ENCODE measurements at places on chromosomes 16 and 17.

DNA sequence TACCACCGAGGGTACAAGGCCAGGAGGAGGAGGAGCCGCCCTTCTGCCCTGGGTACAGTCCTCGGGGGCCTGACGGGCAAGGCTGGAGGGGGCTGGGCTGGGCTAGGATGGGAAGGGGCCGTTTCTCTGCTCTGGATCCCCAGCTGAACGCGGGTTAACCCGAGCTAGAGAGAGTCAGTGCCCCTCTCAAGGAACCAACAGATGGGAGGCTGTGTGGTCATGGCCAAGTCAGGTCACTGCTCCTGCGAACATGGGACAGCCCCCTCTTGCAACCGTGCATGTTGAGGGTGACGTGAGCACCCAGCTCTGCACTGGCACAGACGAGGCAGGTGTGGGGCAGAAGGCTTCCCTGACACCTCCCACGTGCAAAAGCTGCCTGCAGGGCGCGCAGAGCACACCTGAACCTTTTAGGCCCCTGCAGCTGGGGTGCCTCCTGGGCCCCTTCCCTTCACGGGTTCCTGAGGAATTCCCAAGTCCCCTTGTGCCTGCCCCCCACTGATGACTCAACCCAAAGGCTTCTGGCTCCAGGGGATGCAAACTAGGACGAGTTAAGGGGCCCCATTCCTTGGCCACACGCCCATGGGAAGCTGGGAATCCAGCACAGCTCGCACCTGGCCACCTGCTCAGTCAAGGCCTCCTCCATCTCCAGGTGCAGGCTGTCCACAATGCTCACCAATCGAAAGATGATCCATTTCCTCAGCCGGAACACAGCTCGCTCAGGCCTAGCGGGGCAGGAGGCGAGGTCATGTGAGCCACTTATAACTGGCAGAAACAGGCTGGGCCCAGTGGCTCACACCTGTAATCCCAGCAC lies 6.3 kb downstream of the MYBBP1A start:
- H3K27ac ChIP-seq, result no peak overlapping the region
- H3K36me3 ChIP-seq, result no peaks in the 10 kb centered on the region
- DNase-seq, result no peak
- H3K4me3 ChIP-seq, result no peak overlapping the region
- peaks cover 3% of the 10 kb centered on the region for H3K4me1 ChIP-seq
- H3K27me3 ChIP-seq, result no peaks in the 10 kb centered on the region

- DNase-seq, result no peak
- peaks cover 55% of the 10 kb centered on the region for H3K4me1 ChIP-seq
- H3K27me3 ChIP-seq, result no peaks in the 10 kb centered on the region
- H3K27ac ChIP-seq, result peak overlapping the region; percentile 85
- H3K4me3 ChIP-seq, result no peak overlapping the region
These were observed 22.0 kb downstream of the BAHCC1 start for GRCh38 chr17:81417049-81417878.

- no peak overlapping the region for H3K27ac ChIP-seq
- H3K4me1 ChIP-seq, result no peaks in the 10 kb centered on the region
- no peaks in the 10 kb centered on the region for H3K36me3 ChIP-seq
- no peak overlapping the region for H3K4me3 ChIP-seq
- DNase-seq, result no peak
These were observed 215.6 kb upstream of the MAF start for GRCh38 chr16:79816081-79816497.

- no peak for DNase-seq
- H3K27ac ChIP-seq, result no peak overlapping the region
- no peaks in the 10 kb centered on the region for H3K4me1 ChIP-seq
- H3K27me3 ChIP-seq, result no peaks in the 10 kb centered on the region
- no peaks in the 10 kb centered on the region for H3K36me3 ChIP-seq
- H3K4me3 ChIP-seq, result no peak overlapping the region
These were observed 67.4 kb downstream of the SNX29 start for GRCh38 chr16:12043953-12044352.

DNA sequence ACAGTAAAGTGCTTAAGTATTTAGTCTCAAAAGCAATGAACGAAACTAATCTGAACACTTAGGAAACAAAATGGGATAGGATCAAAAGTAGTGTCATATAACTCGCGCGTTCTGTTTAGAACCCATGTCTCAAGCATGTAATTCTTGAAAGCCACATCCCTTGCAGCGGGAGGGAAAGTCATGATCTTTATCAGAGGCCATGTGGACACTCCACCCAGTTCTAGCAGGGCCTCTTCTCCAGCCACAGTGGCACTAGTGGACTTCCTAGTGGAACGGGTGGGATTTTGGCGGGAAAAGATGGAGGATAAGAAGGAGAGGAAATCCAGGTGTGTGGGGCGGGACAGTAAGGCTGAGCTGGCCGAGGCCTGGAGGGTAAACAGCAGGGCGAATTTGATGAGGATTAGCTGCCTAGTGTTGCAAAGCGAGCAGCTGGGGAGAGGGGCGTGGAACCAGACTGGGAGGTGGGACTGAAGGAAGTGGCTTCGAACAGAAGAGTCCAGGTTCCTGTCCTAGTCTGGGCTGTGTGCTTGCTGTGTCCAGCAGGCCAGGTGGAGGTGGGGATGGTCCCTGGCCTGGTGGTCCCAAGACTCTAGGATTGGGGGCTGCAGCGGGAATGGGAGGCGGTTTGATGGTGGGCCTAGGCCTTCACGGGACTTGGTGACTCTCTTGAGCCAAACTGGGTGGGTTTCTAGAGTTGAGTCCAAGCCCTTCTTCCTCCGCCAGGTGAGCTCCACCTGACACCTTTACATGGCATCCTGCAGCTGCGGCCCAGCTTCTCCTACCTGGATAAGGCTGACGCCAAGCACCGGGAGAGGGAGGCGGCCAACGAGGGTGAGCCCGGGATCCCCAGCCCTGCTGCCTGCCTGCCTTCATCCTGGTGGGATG lies 15.9 kb downstream of the POLR3E start:
- no peak overlapping the region for H3K27ac ChIP-seq
- H3K4me1 ChIP-seq, result no peaks in the 10 kb centered on the region
- no peak overlapping the region for H3K4me3 ChIP-seq
- H3K27me3 ChIP-seq, result no peaks in the 10 kb centered on the region
- H3K36me3 ChIP-seq, result peaks cover 32% of the 10 kb centered on the region

- H3K4me1 ChIP-seq, result peaks cover 19% of the 10 kb centered on the region
- no peaks in the 10 kb centered on the region for H3K36me3 ChIP-seq
- DNase-seq, result no peak
- H3K27ac ChIP-seq, result no peak overlapping the region
- H3K27me3 ChIP-seq, result no peaks in the 10 kb centered on the region
These were observed 4.1 kb downstream of the RAP1GAP2 start for GRCh38 chr17:2800367-2800766.

- no peak for DNase-seq
- no peaks in the 10 kb centered on the region for H3K27me3 ChIP-seq
- H3K4me3 ChIP-seq, result no peak overlapping the region
- no peaks in the 10 kb centered on the region for H3K36me3 ChIP-seq
- no peak overlapping the region for H3K27ac ChIP-seq
- H3K4me1 ChIP-seq, result no peaks in the 10 kb centered on the region
These were observed 45.6 kb downstream of the LYRM1 start for GRCh38 chr16:20946015-20946629.

DNA sequence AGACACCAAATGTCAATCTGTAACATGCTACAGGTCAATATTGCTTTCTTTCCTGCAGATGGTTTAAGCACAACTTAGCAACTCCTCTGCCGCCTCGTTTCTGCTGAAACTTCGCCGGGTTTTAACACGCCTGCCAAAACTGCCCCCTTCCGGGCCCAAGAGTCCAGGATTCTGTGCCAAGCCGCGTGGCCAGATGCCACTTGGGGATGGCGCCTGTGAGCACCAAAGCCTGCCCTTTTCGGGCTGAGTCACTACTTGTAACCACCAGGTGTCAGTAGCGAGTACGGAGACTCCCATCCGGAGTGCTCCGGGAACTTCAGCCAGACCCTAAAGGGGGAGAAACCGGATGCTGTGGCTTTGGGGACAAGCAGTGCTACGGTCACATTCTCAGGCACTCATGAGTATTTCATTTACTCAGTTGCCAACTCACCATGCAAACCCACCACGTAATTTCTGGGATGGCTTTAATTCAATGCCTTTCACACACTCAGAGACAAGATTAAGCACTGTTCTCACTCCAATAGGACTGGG lies 7.8 kb downstream of the PMP22 start:
- H3K4me1 ChIP-seq, result peaks cover 49% of the 10 kb centered on the region
- peak overlapping the region; percentile 95 for H3K27ac ChIP-seq
- DNase-seq, result peak; percentile 76
- H3K36me3 ChIP-seq, result peaks cover 8% of the 10 kb centered on the region
- H3K27me3 ChIP-seq, result peaks cover 8% of the 10 kb centered on the region
- no peak overlapping the region for H3K4me3 ChIP-seq

DNA sequence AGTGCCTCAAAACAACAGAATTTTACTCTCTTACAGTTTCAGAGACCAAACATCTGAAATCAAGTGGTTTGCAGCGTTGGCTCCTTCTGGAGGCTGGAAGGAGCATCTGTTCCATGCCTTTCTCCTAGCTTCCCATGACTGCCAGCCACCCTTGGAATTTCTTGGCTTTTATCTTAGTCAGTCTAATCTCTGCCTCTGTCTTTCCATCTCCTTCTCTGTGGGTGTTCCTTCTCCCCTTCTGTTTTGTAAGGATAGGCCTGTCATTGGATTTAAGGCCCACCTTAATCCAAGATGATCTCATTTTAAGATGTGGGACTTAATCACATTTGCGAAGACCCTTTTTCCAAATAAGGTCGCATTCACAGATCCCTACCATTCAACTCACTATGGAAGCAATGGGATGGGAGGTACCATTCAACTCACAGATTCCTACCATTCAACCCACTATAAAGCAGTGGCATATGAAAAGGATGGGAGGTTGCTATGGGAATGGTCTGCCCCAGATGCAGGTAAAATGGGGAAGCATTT lies 321.8 kb downstream of the WWOX start:
- no peak for DNase-seq
- H3K27ac ChIP-seq, result no peak overlapping the region
- no peaks in the 10 kb centered on the region for H3K36me3 ChIP-seq
- no peak overlapping the region for H3K4me3 ChIP-seq
- no peaks in the 10 kb centered on the region for H3K27me3 ChIP-seq

- H3K27ac ChIP-seq, result no peak overlapping the region
- H3K4me1 ChIP-seq, result no peaks in the 10 kb centered on the region
- DNase-seq, result peak; percentile 8
- no peak overlapping the region for H3K4me3 ChIP-seq
These were observed 380.4 kb upstream of the CCL2 start for GRCh38 chr17:33874617-33875060.

- no peaks in the 10 kb centered on the region for H3K36me3 ChIP-seq
- H3K27me3 ChIP-seq, result no peaks in the 10 kb centered on the region
- no peak for DNase-seq
- H3K27ac ChIP-seq, result no peak overlapping the region
- no peaks in the 10 kb centered on the region for H3K4me1 ChIP-seq
These were observed 472.8 kb downstream of the TOX3 start for GRCh38 chr16:52074133-52074532.

DNA sequence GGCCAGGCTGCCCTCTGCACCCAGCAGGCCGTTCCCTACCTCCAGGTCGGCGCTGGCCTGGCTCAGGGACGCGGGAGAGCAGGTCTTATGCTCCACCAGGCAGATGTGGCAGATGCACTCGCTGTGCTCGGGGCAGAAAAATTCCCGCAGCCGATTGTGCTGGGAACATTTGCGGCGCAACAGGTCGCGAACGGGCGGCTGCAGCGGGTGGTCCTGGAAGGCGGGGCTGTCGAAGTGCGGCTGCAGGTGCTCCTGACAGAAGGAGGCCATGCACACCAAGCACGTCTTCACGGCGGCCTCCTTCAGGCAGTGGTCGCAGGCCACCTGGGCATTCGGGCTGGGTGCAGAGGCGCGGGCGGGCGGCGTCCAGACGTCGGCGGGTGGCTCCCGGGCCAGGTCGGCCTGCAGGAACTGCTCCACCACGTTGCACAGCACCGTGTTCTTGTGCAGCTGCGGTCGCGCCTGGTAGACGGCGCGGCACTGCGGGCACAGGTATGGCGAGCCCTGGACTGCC lies 439 bp downstream of the TRIM25 start:
- H3K4me3 ChIP-seq, result peak overlapping the region; percentile 78
- peak overlapping the region; percentile 98 for H3K27ac ChIP-seq
- no peak for DNase-seq
- H3K4me1 ChIP-seq, result peaks cover 67% of the 10 kb centered on the region

DNA sequence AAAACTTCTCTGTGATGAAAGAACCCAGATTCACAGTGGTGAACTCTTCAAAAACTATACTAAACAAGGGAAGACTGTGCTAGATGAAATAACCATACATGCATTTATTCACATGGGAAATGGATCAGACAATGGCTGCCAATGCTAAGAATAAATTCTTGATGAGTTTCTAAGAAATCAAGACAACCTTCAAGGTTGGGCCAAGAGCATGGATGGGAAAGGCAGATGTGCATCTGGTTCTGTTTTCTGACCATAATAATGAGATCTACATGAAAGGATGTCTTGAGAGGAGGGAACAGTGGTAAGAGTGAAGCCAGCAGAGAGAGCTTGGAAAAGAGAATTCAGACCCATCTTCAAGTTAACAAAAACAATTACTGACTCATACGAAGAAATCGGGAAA lies 31.4 kb downstream of the ANKRD11 start:
- no peaks in the 10 kb centered on the region for H3K27me3 ChIP-seq
- peaks cover 16% of the 10 kb centered on the region for H3K4me1 ChIP-seq
- no peak overlapping the region for H3K27ac ChIP-seq
- no peak overlapping the region for H3K4me3 ChIP-seq
- DNase-seq, result no peak

- H3K27ac ChIP-seq, result peak overlapping the region; percentile 60
- no peak for DNase-seq
- H3K4me3 ChIP-seq, result no peak overlapping the region
- no peaks in the 10 kb centered on the region for H3K27me3 ChIP-seq
These were observed 84.3 kb downstream of the BMERB1 start for GRCh38 chr16:15518381-15519351.

All from transverse colon (tissue), 4 donors.